ENCODE measurements at places on chromosomes 13 and 19.

- no peak for DNase-seq
These were observed 1317.9 kb upstream of the SPRY2 start for GRCh38 chr13:81658598-81659370.

- DNase-seq, result no peak
These were observed 149.5 kb upstream of the ZNF507 start for GRCh38 chr19:32195706-32196610.

GRCh38 chr19:37928527-37929286 is 21.7 kb downstream of the SIPA1L3 start:
- no peak for DNase-seq

- DNase-seq, result no peak
These were observed 9.2 kb upstream of the CLC start for GRCh38 chr19:39746836-39747529.

DNA sequence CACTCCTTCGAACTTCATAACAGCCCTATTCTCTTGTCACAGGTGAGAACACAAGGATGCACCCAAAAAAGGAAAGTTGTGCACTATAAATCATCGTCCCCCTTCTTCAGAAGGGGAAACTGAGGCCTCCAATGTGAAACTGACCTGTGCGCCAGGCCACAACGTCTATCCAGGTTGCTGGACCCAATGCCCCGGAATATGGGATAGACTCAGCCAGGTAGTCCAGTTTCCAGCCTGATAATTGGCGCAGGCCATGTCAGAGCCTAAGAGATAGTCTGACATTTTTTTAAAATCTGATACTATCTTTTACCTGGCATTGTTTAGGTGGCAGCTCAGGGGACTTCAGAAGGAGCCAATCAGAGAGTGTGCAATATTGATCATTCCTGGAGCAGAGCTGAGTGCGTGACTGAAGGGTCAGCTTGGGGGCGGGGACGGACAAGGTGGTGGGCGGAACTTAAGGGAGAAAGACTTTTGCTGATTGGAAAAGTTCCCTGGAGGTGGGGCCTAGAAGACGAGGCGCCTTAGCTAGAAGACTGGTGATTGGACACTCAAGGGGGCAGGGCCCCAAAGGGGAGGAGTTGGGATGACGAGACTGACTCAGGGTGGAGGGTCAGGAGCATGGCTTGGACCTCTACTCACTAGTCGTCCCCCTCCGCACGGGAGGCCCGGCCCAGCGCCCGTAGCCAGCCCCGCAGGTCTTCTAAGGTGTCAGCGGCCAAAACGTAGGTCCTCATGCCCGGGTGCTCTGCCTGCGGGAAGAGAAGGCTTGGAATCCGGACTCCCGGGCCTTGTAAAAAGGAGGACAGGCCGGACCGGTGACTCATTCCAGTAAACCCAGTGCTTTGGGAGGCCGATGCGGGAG is 8.5 kb downstream of the PLEKHA4 start:
- no peak for DNase-seq

GRCh38 chr19:3368848-3369336 is 2.5 kb downstream of the NFIC start:
- DNase-seq, result no peak

GRCh38 chr19:7928334-7928706 is 2.4 kb upstream of the CTXN1 start:
- no peak for DNase-seq

- no peak for DNase-seq
These were observed 9.9 kb downstream of the PLEKHF1 start for GRCh38 chr19:29675120-29675649.

DNA sequence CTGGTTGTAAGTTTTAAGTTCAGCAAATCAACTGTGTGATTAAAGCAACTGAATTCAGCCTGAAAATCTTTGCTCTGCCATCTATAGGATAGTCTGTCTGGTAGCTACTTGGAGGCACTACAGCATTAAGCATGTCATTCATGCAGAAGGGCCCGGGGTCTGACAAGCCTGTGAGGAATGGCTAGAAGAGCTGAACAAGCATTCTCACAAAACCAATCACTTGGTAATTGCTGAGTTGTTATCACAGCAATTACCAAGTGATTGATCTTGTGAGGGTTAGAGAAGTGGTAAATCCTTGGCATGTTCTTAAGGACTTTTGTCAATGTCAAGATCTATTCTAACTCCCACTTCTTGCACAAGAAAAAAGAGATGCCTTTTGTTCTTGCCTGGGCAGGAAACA is 356.1 kb downstream of the FGF14 start:
- DNase-seq, result no peak

- DNase-seq, result no peak
These were observed 5.6 kb upstream of the PRR36 start for GRCh38 chr19:7879836-7880235.

DNA sequence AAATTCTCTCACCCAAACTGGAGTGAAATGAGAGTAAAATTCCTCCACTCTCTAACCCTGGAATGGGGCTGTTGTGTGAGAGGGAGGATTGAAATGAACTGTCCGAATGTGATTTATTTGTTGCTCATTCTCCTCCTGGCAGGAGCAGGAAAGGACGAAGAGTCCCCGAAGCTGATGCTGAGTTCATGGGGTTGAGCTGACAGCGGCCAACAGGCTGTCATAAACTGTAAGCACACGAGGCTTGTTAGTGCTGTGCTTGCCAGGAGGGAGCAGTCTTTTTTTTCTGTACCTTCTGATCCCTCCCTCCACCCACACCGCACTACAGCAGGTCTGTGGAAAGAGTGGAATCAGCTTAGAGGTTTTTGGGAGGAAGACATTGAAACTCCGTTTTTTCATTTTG is 33.1 kb upstream of the ZNF331 start:
- DNase-seq, result no peak

GRCh38 chr13:25881136-25881926 is 170.5 kb downstream of the SHISA2 start:
- no peak for DNase-seq

GRCh38 chr19:12834566-12834943 is at the start of gene RTBDN:
Gene RTBDN (minus strand): TSS chr19:12834579. CDS start chr19:12829979, 4,600 bp downstream.
- no peak for DNase-seq

- no peak for DNase-seq
These were observed 10.5 kb downstream of the GNA11 start for GRCh38 chr19:3104708-3104983.

DNA sequence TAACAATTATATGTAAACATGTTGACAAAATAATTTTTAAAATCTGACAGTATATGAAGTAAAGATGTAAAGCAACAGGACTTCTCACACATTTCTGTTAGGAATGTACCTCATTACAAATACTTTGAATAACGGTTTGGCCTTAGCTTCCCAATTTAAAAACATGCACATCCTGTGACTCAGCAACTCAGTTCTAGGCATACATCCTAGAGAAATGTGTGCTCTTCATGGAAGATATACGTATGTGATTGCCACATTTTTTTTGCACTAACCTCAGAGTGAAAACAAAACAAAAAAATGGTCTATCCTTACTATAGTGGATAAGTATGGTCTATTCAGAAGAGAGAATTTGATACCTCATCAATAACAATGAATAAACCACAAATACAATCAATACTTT is 314.6 kb downstream of the LIG4 start:
- DNase-seq, result no peak

- DNase-seq, result no peak
These were observed 14.3 kb downstream of the HNRNPM start for GRCh38 chr19:8459095-8459494.

DNA sequence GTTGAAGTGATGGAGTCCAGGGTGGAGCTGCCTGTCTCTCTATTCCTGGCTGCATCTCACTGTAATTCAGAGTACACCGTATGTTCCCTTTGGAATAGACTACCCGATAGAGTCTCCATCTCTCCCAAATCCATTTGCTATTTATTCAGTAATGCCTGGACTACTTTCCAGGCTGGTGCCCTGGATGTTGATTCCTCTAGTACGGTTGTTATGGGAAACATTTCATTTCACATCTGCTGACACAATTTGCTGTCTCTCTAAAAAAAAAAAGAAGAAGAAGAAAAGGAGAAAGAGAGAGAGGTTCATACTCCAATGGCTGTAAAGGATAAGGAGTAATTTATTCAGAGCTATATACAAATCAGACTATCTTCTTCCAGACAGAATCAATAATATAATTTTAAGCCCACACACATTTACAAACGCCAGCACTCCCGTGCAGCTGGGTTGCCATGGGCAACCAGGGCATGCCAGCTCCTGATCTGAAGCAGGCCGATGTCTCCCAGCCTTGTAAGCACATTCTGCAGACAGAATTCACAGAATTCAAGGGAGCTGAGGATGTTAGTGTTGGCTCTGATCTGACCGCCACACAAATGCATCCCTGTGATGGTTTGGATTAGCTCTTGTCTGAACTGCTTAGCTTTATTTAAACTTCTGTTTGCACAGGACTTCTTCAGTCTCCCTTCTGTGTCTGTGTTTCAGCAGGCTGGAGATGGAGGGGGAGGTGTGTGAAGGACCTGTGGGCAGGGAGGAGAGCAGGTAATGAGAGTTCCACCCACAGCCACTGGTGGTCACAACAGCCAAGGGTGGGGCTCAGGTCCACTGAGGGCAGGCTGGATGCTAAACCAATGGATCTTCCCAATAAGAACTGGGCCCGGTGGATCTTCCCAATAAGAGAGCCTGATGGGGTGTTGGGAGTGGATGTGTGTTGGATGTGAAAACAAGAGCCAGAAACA is 66.0 kb downstream of the TEX26 start:
- no peak for DNase-seq

- no peak for DNase-seq
These were observed 26.0 kb upstream of the GARRE1 start for GRCh38 chr19:34228347-34228746.

DNA sequence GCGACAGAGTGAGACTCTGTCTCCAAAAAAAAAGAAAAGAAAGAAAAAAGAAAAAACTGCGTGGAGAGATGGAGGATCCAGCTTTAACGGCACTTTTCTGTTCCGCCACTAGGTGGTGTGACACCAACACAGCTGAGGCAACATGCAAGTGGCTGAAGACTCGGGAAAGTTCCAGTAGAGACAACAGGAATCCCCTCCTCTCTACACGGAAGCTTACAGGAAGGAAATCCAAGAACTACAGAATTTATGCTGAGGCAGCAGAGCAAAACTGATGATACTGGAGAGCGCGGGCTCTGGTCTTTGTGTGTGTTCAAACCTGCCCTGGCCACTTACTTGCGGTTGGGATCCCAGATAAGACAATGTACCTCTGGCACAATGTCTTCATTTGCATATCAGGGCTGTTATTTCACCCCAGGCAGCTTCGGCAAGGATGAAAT is 9.9 kb downstream of the RANBP3 start:
- DNase-seq, result peak; percentile 72

- no peak for DNase-seq
These were observed 772 bp downstream of the GPC6 start for GRCh38 chr13:93227280-93227877.

GRCh38 chr19:47595944-47596343 is 13.0 kb upstream of the BICRA start:
- no peak for DNase-seq

DNA sequence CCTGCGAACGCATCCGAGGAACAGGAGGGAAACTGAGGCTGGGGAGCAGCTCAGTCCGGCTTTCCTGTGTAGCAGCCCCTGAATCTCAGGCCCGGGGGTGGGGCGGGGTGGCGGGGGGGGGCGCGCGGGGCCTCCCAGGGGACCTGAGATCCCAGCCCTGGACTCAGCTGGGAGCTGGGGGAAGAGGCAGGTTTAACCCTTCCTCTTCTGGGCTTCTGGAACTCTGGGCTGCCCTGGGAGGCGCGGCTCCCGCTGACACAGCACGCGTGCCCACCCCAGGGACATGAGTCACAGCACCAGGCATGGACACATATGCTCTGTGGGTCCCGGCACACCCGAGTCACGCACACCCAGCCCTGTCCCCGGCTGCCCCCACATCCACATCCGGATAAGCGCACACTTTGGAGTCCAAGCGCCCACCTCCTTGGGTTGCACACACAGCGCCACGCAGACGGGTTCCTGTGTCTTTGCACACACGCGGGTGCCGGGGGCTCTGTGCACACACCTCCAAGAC is 3.5 kb upstream of the CIRBP start:
- peak; percentile 63 for DNase-seq

DNA sequence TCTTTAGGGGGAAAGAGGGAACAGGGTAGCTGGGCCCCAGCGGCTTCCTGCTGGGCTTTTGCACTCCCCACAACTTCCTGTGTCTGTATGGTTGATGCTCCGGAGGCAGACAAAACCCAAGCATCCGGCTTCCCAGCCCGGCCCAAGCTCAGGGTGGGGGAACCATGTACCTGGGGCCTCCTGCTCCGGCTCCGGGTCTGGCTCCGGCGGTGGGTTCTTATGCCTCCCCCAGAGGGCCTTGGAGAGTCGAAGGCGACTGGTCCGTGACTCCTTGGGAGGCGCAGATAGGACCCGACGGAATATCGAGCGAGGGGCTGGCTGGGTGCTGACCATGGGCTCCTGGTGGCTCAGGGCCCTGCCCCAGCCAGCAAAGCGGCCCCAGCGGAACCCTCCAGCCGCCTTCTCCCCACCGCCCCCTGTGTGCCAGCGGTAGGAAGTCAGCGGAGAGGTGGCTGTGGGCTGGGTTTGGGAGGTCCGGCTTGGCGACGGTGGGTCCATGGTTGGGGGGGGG is 428 bp downstream of the RASAL3 start:
- peak; percentile 75 for DNase-seq

GRCh38 chr19:2332341-2333026 is 4.0 kb downstream of the SPPL2B start:
- DNase-seq, result peak; percentile 61

- no peak for DNase-seq
These were observed 52.0 kb downstream of the DPF1 start for GRCh38 chr19:38172001-38172400.

- no peak for DNase-seq
These were observed 60.0 kb upstream of the SERP2 start for GRCh38 chr13:44313674-44314073.

GRCh38 chr19:12521996-12522395 is 29.3 kb downstream of the ZNF564 start:
- no peak for DNase-seq

DNA sequence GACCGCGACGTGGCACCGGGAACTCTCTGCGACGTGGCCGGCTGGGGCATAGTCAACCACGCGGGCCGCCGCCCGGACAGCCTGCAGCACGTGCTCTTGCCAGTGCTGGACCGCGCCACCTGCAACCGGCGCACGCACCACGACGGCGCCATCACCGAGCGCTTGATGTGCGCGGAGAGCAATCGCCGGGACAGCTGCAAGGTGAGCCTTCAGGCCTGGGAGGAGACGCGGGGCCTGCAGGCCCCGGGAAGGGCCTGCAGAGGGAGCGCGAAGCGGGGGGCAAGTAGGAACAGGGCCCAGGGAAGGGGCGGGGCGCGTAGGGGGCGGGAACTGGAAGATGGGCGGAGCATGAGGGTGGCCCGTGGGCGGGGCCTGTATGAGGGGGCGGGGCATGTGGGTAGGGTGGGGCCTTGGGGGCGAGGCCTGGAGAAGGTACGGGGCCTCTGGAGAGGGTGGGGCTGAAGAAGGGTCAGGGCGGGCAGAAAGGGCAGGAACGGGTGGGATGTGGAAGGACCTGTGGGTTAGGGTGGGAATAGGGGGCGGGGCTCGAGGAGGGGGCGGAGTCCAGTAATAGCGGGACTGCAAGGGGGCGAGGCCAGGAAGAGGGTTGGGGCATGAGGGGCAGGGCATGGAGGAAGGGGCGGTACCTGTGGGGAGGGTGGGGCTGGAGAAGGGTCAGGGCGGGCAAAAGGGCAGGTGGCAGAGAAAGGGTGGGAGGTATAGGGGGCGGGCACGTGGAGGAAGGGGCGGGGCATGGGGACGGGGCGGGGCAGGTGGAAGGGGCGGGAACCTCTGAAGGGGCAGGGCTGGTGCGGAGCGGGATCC is 2.5 kb downstream of the CFD start:
- DNase-seq, result peak; percentile 54

Data from CD4-positive, alpha-beta T cell (primary cell).